ENCODE measurements at places on chromosomes 12 and 14.

DNA sequence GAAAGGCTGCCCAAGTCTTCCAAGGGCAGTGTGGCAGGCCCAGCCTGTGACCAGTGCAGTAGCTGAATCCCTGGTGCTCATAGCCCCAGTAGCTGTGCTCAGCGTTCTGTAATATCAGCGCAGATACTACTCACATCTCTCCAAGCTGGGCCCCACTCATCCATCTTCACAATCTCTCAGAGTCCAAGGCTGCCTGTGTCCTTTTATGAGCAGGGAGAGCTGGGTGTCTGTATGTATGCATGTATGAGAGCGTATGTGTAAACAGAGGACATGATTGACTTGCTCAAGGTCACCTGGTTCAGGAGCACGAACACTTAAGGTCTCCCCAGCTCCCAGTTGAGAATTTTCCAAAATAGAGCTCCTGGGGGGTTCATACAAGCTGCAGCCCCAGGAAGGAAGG, 5.4 kb downstream of the AQP6 start:
- no peak for DNase-seq

DNA sequence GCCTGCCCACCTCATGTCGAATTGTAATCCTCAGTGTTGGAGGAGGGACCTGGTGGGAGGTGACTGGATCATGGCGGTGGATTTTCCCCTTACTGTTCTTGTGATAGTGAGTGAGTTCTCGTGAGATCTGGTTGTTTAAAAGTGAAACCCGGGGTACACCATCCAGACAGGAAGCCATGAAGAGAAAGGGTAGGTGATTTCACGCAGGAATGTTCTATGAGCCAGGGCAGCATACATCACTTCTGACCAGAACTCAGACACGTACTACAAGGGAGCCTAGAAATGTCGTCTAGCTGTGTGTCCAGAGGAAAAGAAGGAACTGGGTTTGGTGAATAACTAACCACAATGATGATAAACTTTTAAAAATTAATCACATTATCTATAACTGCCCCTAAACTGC, 80.6 kb downstream of the ANO4 start:
- no peak for DNase-seq

DNA sequence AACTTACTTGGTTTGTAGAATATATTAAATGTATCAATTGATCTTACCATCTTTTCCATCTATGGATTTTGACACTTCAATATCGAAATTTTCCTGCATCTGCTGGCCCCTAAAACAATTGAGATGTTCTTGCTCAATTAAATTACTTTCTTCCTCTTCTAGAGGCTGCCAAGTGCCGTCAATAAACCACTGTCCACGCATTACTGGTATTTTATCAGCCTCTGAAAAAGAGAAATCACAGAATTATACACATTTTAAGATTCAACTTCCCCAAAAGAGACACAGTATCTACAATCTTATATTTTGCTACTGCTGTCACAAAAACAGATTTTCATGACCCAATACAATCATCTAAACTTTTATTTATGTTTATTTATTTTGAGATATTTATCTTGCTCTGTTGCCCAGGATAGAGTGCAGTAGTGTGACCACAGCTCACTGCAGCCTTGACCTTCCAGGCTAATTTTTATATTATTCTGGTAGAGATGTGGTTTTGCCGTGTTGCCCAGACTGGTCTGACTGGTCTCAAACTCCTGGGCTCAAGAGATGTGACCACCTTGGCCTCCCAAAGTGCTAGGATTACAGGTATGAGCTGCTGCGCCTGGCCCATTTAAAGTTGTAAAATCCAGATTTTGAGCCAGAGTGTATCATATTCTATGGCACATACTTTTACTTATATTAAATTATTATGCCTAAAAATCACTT, 49.3 kb downstream of the DDHD1 start:
- DNase-seq, result no peak

DNA sequence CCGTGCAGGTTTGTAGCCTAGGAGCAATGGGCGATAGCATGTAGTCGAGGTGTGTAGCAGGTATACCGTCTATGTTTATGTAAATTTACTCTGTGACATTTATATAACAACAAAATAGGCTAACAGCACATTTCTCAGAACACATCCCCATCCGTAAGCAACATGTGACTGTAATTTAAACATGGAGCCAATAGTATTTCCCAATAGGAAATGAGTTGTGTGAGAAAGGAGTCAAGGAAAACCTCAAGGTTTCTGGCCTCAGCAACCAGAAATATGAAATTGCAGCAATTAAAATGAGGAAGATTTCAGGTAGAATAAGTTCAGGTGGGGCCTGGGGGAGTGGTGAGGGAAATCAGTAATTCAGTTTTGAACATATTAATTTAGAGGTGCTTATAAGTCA, 136.0 kb downstream of the MSRB3 start:
- DNase-seq, result no peak

GRCh38 chr14:90721619-90722305, 94.5 kb downstream of the TTC7B start:
- DNase-seq, result no peak

DNA sequence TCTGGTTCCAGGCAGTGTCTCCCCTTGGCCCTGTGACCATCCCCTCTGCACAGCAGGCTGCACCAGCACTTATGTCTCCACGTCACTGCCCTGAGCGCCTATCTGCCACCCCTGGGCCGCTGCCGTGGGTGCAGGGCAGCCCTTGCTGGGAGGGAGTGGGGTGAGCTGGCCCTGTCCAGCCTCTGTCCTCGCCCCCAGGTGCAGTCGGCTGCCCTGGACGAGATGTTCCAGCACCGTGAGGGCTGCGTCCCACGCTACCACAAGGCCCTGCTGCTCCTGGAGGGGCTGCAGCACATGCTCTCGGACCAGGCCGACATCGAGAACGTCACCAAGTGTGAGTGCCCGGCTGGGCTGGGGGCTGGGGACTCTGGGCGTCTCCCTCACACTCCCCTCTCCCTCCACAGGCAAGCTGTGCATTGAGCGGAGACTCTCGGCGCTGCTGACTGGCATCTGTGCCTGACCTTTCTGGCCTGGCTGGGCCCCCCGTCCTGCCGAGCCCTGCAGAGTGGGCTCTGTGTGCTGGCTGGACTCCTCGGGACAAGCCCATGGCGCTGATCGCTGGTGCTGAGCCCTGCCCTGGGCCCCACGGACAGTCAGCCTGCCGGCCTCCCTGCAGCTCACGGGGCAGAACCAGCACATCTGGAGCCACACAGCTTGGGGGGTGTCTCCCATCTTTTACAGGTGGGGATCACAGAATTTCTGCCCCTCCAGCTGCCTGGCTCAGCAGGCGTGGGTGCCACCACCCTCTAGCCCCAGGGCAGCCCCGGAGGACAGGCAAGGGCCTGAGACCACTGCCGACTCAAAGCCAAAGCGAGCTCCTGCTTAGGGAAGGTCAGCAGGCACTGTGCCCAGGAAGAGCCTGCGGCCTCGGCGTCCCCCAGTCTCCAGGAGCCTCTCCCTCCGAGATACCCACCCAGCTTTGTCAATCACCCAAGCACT, 7.9 kb upstream of the PUS1 start:
- DNase-seq, result no peak

- no peak for DNase-seq
These were observed 144.4 kb upstream of the ARHGAP5 start for GRCh38 chr14:31932675-31933074.

- DNase-seq, result no peak
These were observed 33.1 kb downstream of the MAP3K9 start for GRCh38 chr14:70776197-70776596.

DNA sequence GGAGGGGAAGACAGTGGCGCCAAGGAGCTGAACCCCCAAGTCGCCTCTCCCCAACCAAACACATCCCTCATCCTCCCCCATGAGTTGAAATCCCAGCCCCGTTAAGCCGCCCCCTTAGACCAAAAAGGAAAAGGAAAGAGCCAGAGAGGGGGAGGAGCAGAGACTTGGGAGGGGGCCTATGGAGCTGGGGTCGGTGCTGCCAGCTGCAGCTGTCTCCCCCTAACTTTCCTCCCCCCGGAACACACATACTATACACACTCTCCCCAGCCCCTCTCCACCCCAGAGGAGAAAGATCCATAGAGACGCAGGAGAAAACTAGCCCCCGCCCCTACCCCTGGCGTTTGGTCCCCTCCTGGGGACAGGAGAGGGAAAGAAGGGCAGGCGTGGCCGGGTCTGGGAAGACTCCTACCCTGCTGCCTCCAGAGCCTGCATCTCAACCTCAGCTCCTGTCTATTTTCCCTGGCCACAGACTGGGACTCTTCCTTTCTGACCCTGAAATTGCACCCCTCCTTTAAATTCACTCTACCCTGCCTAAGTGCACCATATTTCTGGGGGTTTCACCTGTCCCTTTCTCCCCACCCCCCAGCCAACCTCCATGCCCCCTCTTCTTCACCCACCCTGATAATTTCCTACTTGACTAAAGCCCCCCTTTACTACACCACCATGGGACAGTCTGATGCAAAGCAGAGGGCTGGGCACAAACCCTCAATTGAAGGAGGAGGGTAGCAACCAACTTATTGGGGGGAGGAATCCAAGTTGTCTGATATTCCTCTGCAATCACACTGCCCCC, 1.7 kb upstream of the HOXC9 start:
- DNase-seq, result no peak

- no peak for DNase-seq
These were observed 327.1 kb upstream of the FKBP4 start for GRCh38 chr12:2467447-2468195.

DNA sequence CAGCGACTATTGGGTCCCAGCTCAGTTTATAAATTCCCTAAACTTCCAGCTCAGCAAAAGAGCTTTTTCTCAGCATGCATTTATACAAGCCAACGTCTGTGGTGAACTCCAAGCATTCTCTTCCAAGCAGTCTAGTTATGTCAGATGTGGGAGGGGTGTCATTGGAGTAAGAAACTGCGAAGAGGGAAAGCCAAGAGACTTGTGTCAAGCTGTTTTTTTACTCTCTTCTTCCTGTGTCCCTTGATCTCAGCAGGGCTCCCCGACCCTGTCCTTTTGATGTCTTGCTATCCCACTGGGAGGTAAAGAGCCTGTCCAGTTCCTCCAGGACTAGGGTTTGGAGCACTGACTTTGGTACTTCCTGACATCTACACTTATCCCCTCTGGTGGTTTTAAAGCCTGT, 69.0 kb downstream of the PPM1H start:
- no peak for DNase-seq

GRCh38 chr12:2895511-2895910, 4.8 kb downstream of the TULP3 start:
- DNase-seq, result no peak

- no peak for DNase-seq
These were observed 485.6 kb downstream of the LRIG3 start for GRCh38 chr12:58434726-58435125.

DNA sequence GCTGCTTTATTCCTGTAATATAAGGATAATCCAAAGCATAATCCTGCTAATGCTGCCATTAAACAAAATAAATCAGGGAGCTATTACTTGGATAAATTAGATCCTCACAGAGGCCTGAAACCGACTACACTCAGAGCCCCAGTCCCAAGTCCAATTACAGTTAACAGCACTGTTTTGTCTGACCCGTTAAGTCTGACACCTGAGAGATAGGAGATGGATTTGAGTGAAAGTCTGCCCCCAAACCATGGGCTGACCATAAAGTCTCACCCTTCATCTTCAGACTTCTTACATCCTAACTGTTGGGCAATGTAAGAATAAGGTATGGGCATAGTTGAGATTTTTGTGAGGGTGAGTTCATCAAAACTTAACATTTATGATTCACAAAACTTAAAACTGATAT, 181.7 kb downstream of the PLCZ1 start:
- DNase-seq, result no peak

GRCh38 chr12:6229224-6230218, 29.3 kb downstream of the CD9 start:
- no peak for DNase-seq

- DNase-seq, result no peak
These were observed 142.8 kb upstream of the TMCC3 start for GRCh38 chr12:94793191-94793595.

- no peak for DNase-seq
These were observed 50.1 kb upstream of the OR5AU1 start for GRCh38 chr14:21205678-21206581.

- no peak for DNase-seq
These were observed 15.7 kb downstream of the ABHD4 start for GRCh38 chr14:22613736-22614239.

- DNase-seq, result no peak
These were observed 498 bp downstream of the PIANP start for GRCh38 chr12:6699989-6700645.

- DNase-seq, result no peak
These were observed 228.5 kb downstream of the PTPRO start for GRCh38 chr12:15550793-15551192.

DNA sequence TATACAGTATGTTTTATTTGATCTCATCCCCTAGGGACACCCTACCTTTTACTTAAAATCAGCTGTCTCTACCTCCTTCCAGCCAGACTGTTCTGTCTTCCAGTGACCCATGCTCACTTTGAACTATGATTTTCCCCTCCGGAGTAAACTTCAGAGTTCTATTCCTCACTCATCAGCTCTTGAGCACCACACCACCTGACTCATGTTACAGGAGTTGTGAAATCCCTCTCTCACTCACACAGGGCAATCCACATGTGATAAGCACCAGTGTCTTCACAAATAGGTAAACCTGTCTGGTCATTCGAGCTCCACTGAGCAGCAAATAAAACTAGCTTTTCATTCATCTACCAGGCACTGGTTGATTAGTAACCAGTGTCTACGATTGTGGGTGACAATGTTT, 177.3 kb upstream of the BMP4 start:
- DNase-seq, result no peak
